ENCODE measurements at places on chromosomes 2 and 18.

GRCh38 chr2:16038621-16039020, 98.3 kb downstream of the MYCN start:
- no peak for DNase-seq

DNA sequence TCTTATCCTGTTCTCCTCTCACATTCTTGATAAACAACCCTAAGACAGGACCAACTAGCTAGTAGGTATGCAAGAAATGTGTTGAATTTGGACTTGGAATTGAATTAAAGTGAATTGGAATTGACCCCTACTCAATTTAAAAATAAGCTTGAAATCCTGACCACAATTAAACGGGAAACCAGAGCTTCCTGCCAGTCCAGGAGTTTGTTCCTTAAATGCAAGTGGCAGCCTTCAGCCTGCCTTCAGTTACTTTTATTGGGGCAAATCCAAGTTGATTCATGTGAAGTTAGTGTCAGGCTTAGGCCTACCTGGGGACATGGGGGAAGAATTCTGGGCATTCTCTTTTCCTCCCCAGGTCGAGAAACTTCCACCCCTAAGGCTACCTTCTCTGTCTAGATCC, 457.6 kb downstream of the BCL11A start:
- no peak for DNase-seq

DNA sequence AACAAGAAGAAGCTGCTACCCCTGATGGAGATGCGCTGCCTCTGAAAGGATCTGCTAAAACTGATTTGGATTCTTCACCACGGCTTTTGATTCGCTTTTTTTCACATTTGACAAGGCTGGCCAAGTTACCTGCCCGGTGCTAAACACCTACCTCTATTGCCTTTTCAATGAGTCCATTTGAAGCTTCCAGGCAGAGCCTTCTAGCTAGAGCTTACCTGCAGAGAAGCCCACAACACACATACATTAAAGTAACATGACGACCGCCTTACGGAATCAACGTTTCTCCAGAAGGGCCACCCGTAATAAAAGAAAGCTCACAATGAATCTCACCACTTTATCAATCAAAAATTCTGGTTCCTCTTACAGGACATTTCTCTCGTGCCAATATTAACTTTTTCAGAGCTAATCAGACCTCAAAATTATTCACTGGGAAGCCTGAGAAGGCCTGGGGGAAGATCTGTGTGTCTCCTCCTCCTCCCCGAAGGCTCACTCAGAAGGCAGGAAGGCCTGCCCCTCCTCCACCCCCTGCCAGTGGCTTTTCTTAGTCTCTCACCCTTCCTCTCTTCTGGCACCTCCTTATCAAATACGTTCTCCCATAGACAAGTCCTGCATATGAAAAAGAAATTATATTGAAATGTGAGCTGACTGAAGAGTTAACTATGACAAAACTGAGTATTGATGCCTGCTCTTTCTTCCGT, 171.0 kb downstream of the DNER start:
- DNase-seq, result no peak

GRCh38 chr2:198448789-198449188, 644.4 kb downstream of the PLCL1 start:
- DNase-seq, result no peak

GRCh38 chr2:46909771-46910419, 5.7 kb downstream of the MCFD2 start:
- no peak for DNase-seq

DNA sequence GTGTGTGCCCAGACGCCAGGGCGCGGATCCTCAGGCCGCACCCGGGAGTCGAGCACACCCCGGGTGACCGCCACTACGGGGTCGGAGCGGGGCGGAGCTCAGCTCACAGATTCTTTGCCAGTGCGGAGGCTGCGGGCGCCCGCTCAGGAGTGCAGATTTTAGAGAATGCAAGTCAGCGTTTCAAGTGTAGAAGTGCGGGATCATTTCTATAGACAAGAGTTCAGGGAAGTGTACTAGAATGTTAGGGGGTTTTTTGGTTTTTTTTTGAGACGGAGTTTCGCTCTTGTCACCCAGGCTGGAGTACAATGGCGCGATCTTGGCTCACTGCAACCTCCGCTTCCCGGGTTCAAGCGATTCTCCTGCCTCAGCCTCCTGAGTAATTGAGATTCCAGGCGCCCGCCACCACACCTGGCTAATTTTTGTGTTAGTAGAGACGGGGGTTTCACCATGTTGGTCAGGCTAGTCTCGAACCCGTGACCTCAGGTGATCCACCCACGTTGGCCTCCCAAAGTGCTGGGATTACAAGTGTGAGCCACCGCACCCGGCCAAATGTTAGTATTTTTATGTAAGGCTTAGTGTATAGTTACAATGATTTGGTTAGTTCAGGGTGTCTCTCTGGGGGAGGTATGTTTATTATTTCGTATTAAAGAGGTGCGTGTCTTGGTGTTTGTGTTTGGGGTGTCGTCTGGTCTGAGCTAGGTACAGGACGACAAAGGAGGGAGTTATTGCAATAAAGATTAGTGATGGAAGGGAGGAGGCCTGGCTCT, 619 bp upstream of the FAM168B start:
- DNase-seq, result no peak

DNA sequence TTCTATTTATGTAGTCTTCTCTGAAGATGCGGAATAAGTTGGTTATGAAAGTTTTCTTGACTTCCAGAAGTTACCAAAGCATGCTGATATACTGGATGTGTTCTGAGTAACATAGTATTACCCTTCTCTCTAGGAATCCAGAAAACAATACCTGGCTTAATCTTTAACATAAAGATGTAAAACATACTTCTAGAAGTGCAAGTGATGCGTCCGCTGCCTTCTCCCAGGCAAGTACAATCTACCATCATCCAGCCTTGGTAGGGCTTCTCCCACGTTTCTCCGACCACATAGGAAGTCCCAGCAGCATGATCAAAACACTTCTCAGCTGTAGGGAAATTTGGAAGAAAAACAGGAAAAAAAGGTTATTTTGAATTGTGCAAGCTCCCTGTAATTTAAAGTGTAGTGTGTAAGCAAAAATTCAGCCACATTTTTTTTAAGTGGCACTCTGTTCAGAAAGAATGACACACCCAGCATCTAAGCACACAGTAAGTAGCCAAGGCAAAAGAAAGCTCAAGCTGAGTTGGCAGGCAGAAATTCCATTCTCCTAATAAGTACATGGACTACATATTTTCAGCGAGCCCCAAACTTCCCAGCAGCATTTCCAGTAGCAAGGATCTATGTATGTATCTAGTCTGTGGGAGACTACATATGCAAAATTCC, 5.2 kb downstream of the FN1 start:
- DNase-seq, result no peak

- peak; percentile 50 for DNase-seq
Observed at GRCh38 chr2:11757101-11757500, 10.7 kb downstream of the LPIN1 start.

- no peak for DNase-seq
Observed at GRCh38 chr2:6963727-6964126, 46.5 kb downstream of the RNF144A start.
